ENCODE measurements at places on chromosomes 5 and 9. TPM values are rescaled to one million over a fixed set of nuclear protein-coding genes. Genes with fewer than 3 reads are reported as not detected.

The EXOC3 gene
- total RNA-seq = 35.4 TPM

The PLAC8L1 gene
- 0.56 TPM for total RNA-seq

DNA sequence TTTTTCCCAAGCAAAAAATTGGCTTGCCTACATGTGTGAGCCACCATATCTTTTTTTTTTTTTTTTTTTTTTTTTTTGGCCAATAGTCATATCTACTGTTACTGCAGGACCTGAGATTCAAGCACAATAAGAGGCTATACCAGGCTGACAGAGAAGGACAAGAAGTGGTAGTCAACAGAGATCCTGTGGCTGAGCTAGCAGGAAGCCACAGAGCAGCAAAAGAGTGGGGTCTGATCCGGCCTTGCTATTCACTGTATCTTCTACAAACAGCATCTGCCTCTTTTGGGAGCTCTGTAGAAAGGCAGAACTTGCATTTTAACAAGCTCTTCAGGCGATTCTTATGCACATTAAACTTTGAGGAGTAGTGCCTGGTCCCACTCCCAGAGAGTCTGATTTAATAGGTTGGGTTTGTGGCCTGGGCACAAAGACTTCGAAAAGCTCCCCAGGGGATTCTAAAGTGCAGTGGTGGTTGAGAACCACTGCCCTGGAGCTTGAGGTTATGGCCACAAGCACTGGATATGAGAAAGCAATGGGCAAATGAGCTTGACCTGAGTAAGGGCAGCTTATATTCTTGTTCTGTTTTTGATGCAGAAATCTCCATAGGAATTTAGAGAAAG, 162.8 kb downstream of the PIK3R1 start:
- no peaks in the 10 kb centered on the region for H3K27me3 ChIP-seq
- no peak for DNase-seq
- H3K4me1 ChIP-seq = no peaks in the 10 kb centered on the region
- no peaks in the 10 kb centered on the region for H3K36me3 ChIP-seq
- H3K4me3 ChIP-seq = no peak overlapping the region

DNA sequence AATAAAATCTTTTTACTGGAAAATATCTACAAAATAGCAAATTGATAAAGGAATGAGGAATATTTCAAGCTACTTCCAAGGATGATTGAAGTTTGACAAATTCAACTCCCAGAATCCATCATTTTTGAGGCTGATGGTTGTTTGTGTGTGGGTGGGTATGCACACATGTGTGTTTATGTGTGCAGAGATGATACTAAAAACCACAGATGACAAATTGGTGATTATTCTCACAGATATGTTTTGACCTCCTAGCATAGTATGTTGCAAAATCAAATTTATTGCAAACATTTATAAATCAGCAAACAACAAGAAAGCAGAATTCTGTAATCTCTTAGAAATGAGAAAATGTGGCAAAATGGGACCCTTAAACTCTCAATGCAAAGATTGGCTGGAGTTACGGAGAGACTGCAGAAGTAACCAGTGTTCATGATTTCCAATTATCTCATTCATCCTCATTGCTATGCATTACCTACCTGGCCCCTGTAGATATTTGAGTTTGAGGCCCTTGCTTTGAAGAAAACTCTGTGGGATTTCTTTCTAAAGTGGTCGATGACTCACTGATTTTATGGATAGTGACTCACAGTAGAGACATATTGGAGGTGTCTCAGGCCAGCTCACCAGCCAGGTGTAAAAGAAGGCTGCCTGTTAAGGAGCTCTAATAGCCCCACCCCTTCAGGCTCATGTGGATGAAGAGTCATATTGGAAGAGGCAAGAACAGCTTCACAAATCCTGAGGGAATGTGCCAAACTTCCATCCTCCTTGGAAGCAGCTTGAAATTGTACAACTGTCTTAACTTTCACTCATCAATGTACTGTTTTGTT, 44.6 kb upstream of the TMC1 start:
- H3K4me3 ChIP-seq = no peak overlapping the region
- no peaks in the 10 kb centered on the region for H3K36me3 ChIP-seq
- no peak for DNase-seq

- no peak for DNase-seq
- H3K4me3 ChIP-seq = no peak overlapping the region
- H3K4me1 ChIP-seq = no peaks in the 10 kb centered on the region
- H3K27me3 ChIP-seq = no peaks in the 10 kb centered on the region
- no peak overlapping the region for H3K27ac ChIP-seq
Observed at GRCh38 chr5:31952067-31952466, 222.1 kb downstream of the GOLPH3 start.

DNA sequence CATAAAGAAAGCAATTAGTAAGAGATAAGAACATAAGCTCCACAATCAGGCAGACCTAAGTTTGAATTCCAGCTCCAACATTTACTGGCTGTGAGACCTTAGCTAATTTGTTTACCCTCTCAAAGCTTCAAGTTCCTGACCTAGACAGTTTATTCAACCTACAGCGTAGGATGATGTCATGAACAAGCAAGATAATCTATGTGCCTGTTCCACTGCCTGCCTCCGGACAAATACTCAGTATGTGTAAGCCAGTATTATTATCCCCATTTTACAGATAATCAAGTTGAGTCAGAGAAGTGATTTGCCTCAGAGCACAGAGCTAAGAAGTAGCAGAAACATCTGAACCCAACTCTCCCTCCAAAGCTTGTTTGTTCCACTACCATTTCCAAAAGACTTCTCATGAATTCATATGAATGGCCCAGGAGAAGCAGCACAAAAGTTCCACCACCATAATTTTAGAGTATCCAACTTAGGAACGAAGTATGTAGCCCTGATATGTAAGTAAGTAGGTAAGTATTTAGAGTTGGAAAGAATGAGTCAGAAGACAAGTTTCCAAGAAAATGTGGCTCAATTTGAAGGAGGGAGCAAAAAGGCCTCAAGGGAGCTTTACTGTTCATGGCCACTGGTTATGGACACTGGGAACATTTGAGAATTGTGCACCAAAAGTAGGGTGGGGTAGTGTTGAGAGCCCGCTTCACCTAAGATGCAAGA, 398.2 kb downstream of the NFIB start:
- no peak overlapping the region for H3K27ac ChIP-seq
- H3K4me1 ChIP-seq = no peaks in the 10 kb centered on the region
- H3K4me3 ChIP-seq = no peak overlapping the region
- no peaks in the 10 kb centered on the region for H3K36me3 ChIP-seq

- H3K36me3 ChIP-seq = no peaks in the 10 kb centered on the region
- H3K4me1 ChIP-seq = no peaks in the 10 kb centered on the region
- H3K27me3 ChIP-seq = no peaks in the 10 kb centered on the region
- H3K4me3 ChIP-seq = no peak overlapping the region
- no peak for DNase-seq
Observed at GRCh38 chr5:44909004-44909403, 100.3 kb downstream of the MRPS30 start.

GRCh38 chr9:137161558-137162486, 8.0 kb downstream of the LRRC26 start:
- H3K36me3 ChIP-seq = no peaks in the 10 kb centered on the region
- H3K27me3 ChIP-seq = peaks cover 86% of the 10 kb centered on the region
- H3K4me1 ChIP-seq = peaks cover 11% of the 10 kb centered on the region
- no peak overlapping the region for H3K27ac ChIP-seq

- H3K4me3 ChIP-seq = no peak overlapping the region
- no peak for DNase-seq
- no peaks in the 10 kb centered on the region for H3K4me1 ChIP-seq
- H3K27me3 ChIP-seq = no peaks in the 10 kb centered on the region
- no peaks in the 10 kb centered on the region for H3K36me3 ChIP-seq
Observed at GRCh38 chr9:112355427-112355897, 22.0 kb upstream of the PTBP3 start.

DNA sequence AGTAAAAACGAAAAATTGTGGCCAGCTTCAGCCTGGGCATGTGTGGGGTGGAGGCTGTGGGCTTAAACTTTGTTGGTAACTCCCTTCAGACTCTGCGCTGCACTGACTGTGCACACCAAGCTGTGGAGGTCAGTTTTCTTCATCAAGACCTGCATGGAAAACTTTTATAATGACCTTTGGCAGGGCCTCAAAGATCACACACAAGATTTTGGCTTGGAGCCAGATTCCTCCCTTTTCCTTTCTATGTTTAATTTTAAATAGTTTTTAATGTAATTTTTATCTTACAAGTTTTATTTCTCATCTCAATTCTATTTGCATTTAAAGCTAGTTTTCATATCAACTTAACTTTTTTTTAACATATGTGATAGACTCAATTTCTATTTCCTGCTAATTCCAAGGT, 1211.1 kb upstream of the CDH18 start:
- no peaks in the 10 kb centered on the region for H3K4me1 ChIP-seq
- H3K4me3 ChIP-seq = no peak overlapping the region
- DNase-seq = no peak
- no peaks in the 10 kb centered on the region for H3K27me3 ChIP-seq

DNA sequence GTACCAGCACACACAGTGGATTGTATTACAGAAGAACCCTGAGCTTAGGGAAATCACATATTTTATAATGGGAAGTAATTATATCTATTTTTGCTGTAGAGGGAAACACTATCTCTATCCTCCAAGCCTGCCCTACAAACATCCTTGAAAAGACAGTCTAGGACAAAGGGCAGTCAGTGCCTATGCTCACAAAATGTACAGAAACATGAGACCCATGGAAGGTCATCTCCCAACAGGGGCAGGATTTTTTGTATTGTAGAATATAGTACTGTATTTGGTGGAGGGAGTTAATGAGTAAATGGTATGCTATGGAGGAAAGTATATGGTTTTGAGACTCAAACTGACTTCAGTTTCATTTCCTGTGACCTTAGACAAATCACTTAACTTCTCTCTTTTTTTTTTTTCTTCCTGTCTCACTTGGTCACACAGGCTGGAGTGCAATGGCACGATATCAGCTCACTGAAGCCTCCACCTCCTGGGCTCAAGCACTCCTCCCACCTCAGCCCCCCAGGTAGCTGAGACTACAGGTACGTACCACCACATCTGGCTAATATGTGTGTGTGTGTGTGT, 5.8 kb upstream of the RAB14 start:
- no peaks in the 10 kb centered on the region for H3K27me3 ChIP-seq
- H3K27ac ChIP-seq = no peak overlapping the region
- no peaks in the 10 kb centered on the region for H3K36me3 ChIP-seq
- H3K4me3 ChIP-seq = no peak overlapping the region
- peaks cover under 1% of the 10 kb centered on the region for H3K4me1 ChIP-seq

- DNase-seq = no peak
- H3K27me3 ChIP-seq = no peaks in the 10 kb centered on the region
- no peaks in the 10 kb centered on the region for H3K36me3 ChIP-seq
- H3K4me3 ChIP-seq = no peak overlapping the region
- H3K4me1 ChIP-seq = no peaks in the 10 kb centered on the region
- H3K27ac ChIP-seq = no peak overlapping the region
Observed at GRCh38 chr9:83154087-83154736, 91.3 kb upstream of the RASEF start.

Data from adrenal gland (tissue), 19 donors.